ENCODE measurements at places on chromosomes 12 and 14.

DNA sequence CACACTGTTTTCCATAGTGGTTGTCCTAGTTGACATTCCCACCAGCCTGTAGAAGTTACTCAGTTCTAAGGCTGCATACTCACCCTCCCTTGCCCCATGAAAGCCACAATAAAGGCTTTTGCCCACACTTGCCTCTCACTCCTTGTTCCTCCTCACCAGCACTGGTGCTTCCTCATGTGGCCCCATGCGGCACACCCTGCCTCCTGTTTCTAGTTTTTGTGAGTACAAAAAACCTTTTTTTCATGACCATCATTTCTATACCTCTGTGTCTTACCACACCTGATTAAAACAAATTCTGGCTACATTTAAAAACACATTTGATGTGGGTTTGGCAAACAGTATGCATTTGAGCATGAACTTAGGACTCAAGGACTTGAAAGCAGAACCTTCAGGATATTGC, 40.7 kb upstream of the RIN3 start:
- no peak for DNase-seq

DNA sequence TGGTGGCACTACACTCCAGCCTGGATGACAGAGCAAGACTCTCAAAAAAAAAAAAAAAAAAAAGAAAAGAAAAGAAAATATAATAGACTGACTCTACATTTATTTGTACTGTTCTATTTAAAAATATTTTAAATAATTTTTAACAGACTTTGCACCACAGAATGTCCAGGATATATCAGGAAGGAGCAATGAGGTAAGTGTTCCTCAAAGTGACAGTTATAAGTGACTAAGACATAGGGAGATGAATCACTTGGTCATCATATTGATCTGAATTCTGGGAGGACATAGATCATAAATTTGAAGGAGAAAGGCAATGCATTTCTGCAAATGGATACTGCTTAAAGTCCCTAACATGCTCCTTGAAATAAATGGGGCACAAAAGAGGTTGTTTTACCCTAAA, 221.5 kb downstream of the KCNC2 start:
- DNase-seq: no peak

DNA sequence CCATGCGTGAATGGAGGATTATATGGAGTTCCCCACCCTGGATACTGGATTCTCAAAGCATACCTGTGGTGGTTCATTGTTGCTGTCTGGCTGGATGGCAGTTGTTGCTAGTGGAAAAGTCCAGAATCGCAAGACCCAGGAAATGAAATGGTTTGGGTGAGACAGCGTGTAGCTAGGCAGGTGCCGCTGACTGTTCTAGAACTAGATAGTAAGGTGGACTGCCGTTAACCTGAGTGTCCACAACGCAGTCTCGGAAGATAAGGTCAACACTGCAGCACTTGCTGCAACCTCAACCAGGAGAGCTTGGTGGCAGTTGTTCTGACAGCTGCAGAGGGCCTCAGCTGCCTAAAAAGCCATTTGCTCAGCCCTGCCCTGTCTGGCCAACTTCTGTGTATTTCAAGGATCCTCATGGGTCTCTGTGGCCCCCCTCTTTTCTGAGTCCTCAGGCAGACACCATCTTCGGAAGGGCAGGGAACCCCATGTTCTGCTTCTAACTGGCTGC, 15.5 kb upstream of the IRF2BPL start:
- no peak for DNase-seq

GRCh38 chr14:59161561-59162175, 26.8 kb upstream of the DAAM1 start:
- no peak for DNase-seq

DNA sequence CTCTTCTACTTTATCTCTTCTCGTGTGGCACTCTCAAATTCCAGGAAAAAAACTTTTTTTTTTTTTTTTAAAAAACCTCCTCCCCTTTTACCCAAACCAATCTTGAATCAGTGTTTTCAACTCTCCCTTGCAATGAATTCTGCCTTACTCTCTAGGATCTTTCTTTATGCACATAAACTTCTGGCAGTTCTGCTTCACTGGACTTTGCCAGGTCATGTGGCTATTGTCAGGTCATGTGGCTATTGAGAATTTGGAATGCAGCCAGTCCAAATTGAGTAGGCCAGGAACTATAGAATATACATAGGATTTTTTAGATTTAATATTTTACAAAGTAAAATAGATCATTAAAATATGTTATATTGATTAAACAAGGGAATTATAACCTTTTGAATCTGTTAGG, 218.2 kb downstream of the TMTC3 start:
- no peak for DNase-seq

DNA sequence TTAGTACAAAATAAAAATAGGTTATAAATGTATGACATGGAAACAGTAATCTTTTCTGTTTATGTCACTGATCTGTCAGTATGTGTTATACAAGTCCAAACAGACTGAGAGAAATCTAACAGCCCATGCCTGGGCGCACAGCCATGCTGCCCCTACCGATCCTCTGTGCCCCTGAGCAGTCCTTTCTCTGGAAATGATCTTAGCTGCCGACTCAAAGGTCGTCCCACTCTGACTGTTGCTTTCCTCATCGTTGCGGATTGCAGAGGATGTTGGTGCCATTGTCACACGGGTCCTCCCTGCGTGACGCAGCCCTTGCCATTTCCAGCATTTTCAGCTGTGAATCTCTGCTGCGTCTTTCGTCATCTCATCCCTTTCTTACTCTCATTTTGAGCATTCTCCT, 82.9 kb upstream of the DYNC1H1 start:
- no peak for DNase-seq

GRCh38 chr14:90894241-90894640, 78.0 kb upstream of the TTC7B start:
- no peak for DNase-seq
